ENCODE measurements at places on chromosomes 5 and 9.

- no peak for DNase-seq
These were observed 523.8 kb downstream of the RASEF start for GRCh38 chr9:82539146-82539545.

DNA sequence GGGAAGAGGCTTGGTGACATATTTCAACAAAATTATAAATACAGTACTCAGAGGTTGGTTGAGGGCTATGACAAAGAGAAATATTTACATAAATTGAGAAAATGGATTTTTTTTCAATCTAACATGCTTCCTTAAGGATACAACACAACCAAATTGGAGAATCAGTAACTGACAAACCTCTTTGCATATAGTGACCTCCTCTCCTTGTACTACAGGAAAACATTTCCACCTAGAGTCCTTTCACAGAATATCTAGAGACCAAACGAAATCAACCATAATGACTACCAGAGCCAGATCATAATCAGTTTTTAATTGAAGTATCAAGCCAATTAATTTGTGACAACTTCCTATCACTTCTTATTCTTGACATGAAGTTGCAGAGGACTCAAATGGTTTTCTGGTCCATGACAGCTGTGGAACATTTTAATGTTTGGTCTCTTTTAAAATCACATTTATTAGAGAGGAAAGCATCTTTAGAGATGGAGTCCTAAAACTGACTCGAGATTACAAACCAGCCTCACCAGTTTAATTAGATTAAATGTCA, 1636.5 kb upstream of the C9orf72 start:
- no peak for DNase-seq

DNA sequence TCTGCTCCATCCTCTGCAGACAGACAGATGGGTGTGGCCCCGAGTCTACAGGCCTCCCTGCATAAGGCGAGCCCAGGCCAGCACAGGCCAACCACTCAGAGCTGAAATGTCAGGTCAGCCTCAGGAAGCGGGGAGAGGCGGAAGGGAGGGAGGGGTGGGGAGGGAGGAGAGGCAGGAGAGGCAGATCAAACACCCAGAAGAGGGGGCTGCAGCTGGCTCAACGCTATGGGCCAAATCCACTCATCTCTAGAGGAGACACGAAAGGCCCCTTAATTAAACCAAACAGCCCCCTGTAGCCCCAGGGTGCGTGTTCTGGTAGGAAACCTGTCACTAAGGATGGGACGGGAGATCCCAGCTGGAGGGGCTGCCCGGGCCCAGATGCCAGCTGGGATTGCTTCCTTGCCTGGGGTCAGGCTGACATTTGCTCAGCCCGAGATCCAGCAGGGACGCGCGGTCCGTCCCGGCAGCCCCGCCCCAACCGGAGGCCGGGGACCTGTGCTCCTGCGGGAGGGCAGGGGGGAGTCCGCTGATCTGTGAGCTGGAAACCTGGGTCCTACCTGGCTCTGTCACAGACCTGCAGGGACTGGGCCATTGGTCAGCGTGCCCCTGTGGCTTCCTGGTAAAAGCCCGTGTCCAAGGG, 97.2 kb upstream of the SARDH start:
- DNase-seq: no peak

DNA sequence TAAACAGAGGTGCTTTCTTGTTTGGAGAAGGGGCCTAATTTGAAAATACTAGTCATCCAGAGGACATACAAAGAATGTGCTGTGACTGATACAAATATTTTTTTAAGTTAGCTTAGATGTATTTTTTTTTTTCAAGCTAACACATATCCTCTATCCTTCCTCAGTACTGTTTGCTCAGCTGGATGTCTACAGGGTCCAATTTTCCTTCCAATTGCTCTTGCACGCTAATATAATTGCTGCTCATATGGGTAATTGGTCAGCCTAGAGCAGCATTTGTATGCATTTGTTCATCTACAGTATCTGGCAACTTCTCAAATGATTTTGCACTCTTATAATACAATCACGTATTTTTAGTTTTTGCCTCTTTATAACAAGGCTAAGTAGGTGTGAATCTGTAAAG, 84.7 kb downstream of the ZDHHC21 start:
- DNase-seq: peak; percentile 97

DNA sequence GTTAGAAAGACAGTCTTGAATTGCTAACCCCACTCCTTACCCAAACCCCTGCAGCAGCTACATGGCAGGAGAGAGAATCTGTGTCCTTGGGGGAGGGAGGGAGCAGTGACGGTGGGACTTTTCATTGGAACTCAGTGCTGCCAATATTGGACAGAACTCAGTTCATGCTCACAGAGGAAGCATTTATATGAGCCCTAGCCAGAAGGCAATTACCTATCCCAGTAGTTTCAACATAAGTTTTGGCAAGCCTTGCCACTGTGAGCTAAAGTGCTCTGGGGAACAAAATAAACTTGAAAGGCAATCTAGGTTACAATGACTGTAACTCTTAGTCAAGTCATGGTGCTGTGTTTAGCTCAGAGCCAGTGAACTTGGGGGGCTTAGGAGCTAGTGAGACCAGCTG, 1013.4 kb upstream of the COX7C start:
- DNase-seq: no peak

GRCh38 chr5:179124853-179125788, 64.9 kb downstream of the ZNF354C start:
- DNase-seq: no peak

GRCh38 chr5:76930083-76930482, 22.8 kb upstream of the CRHBP start:
- no peak for DNase-seq

- no peak for DNase-seq
These were observed 97.8 kb downstream of the C5orf15 start for GRCh38 chr5:133870661-133871060.

- no peak for DNase-seq
These were observed 169.4 kb downstream of the APBA1 start for GRCh38 chr9:69502671-69503301.

DNA sequence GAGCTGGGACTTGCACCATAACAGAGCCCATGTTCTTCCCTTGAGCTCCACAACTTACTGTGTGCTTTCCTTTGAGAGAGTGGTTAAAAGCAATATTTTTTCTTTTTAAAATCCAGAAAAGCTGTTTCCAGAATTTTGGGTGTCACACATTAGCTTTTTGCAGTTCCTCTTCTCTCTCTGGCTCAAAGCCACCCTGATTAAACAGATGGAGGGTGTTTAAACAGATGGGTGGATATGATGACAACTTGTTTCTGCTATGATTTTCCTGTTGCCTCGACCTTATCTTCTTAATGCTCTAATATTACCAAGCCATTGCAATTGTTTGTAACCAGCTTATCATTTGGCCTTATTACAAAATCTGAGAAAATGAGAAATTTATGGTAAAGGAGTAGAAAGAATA, 22.9 kb upstream of the CFAP95 start:
- DNase-seq: no peak

- DNase-seq: no peak
These were observed 40.3 kb downstream of the DNAJB5 start for GRCh38 chr9:35029852-35030251.

GRCh38 chr5:178385496-178385890, 152.9 kb upstream of the PHYKPL start:
- no peak for DNase-seq

- DNase-seq: no peak
These were observed 40.6 kb downstream of the HABP4 start for GRCh38 chr9:96490534-96491078.

DNA sequence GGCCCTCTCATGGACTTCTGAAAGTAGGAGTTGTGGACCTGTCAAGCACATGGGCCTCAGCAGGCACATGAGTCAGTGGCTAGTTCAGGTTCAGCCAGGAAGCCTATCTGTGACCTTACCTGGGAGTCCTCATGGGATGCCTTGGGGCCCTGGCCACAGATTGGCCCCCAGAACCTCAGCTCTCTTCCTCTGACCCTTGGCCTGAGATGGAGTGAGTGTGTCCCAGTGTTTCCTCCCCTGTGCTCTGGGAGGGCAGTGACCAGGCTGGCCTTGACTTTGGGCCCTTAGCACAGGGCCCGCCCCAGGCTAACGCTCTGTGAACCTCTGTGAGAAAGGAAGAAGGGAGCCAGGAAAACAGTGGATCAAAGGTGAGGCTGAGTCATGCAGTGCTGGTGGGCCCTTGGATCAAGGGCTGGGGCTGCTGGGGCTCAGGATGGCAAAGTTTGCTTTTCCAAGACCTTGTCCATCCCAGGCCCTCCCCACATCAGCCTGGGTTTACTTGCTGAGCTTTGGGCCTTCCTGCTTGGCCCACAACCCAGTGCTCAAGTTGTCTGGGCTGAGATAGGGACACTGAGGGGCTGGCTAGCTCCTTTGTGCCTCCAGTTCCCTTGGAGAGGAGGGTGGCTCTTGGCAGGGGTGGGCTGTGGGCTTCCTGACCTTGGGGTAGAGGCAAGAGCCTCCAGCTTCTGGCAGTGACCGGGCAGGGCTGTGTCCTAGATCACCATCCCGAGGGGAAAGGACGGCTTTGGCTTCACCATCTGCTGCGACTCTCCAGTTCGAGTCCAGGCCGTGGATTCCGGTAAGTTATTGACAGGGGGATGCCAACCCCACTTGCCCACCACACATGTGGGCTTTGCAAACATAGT, 41.4 kb downstream of the RGS3 start:
- DNase-seq: no peak

DNA sequence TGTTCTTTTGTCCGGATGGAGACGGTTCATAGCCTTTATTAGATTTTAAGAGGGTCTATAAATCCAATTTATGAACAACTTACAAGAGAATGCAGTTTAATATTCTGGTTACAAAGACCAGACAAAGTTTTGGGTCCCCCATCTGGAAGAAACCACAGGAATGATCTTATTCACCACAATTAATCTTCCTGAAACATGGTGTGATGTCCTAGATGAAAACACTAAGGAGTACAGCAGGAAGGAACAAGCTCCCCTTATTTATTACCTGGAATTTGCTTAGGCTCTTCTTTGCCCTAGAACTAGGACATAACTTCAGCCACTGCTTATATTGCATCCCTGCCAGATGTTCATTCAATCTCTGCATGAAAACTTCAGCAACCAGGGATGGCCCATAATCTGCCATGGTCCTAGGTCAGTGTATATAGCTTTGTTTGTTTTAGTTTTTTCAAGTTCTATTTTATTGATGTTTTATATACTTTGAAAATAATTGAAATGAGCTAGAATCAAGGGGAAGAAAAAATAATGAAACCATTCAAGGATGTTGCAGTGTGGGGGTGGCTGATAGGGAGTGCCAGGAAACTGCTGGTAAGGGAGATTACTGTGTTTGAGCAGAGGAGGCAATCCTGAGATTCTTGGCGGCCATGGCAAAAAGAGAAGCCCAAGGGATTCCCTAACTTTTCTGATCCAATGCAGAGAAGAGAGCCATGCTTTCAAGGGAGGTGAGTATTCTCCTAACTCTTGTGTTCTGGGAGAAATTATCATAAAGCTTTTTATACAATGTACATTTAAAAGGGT, 16.8 kb downstream of the TXNDC8 start:
- DNase-seq: no peak

- no peak for DNase-seq
These were observed 31.9 kb upstream of the TARS1 start for GRCh38 chr5:33408816-33409215.

- no peak for DNase-seq
These were observed 33.2 kb upstream of the C5orf46 start for GRCh38 chr5:147939431-147940114.

DNA sequence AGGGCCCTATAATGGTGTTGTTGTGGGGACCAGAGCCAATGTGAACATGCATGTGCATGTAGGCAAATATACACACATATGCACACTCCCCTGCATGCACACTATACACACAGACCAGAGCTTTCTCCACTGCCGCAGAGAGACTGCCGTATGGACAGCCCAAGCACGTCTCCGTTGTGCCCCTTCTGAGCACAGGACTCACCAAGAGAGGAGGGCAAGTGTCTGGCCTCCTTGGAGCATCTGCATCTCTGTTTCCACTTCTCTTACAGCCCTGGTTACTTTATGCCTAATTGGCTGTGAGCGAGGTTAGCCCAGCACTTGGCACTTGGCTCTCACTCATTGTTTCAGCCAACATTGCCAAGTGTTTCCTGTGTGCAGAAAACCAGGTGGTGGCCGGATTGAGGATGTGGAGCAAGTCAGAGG, 30.4 kb downstream of the CSF2 start:
- DNase-seq: no peak

GRCh38 chr5:33679791-33680190, 212.0 kb downstream of the ADAMTS12 start:
- no peak for DNase-seq

DNA sequence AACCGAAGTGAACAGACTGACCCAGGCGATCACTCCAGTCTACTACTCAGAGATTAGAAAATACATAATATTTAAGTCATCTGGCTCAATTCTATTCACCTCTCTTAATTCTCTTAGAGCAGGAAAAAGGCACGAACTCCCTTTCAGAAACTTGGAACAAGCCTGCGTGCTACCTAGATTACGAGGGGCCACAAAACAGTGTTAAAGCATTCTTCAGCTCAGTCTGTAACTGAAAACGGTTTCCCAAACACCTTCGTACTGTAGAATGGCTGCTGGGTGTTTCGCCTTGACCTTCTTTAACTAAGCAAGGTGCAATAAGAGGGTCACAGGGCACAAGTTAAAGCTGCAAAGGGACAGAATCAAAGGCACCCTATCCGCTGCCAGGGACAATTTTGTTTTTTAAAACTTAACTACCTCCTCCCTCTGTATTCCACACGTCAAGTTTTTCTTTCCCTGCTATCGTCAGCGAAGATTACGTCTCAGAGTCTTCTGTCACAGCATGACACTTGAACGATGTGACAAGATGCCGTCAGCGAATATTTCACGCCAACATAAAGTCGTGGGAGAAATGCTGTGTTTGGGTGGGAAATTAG, 687 bp downstream of the LYSMD3 start:
- no peak for DNase-seq

DNA sequence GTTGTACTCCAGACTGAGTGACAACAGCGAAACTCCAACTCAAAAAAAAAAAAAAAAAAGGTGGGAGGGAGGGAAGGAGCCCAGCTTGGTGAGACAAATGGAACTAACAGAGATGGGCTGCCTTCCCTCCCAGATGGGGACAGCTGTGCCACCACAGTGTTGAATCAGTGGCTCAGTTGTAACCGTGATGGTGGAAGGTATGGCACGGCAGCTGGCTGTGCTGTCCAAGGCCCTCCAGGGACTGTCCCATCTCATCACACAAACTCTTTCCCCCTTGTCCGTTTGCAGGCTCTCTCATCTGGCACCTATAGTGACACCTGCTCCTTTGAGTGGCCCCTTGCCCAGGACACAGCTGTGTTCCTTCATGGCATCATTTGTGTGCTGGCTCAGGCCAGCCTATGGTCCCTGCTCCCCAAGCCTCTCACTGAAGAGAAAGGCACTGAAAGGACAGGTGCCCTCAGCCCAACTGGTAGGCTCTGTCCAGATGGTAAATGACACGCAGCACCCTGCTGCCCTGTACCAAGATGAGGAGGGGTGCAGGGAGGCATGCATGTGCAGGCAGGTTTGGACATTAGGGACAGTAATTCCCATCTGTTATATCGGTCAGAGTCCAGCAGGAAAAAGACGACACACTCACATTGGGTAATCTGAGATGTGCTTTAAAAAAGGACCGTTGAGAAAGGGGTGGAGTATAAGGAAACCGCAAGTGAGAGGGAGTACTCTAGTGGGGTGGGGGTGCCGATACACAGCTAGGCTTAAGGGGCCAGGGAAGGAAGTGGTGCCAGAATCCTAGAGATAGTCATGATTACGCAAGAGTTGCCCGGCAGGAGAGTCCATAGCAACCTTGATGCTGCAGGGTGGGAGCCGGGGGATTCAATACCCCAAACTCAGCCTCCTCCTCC, 4.3 kb downstream of the SMIM33 start:
- no peak for DNase-seq

Data from NCI-H1930 (cell line).